ENCODE measurements at places on chromosomes 6 and 20. TPM values are rescaled to one million over a fixed set of nuclear protein-coding genes. Genes with fewer than 3 reads are reported as not detected.
A peak's percentile ranks its signal among the peaks of the same experiment; 100 is the strongest.

MAN1A1 gene
- 19.5 TPM for total RNA-seq

KCNK5 gene
- 7.8 TPM for total RNA-seq

LINC00237 gene
- total RNA-seq = not detected

SLC22A16 gene
- not detected for total RNA-seq

OLIG3 gene
- total RNA-seq = not detected

CLVS2 gene
- total RNA-seq = not detected

FNDC11 gene
- 0.48 TPM for total RNA-seq

LYRM2 gene
- total RNA-seq = 32.0 TPM

CCM2L gene
- total RNA-seq = not detected

STMN3 gene
- 42.1 TPM for total RNA-seq

GRCh38 chr6:43992783-43993644 is 134.2 kb downstream of the MRPL14 start:
- H3K27me3 ChIP-seq = peaks cover 3% of the 10 kb centered on the region
- H3K4me1 ChIP-seq = no peaks in the 10 kb centered on the region
- DNase-seq = peak; percentile 14
- no peak overlapping the region for H3K4me3 ChIP-seq

- peaks cover 50% of the 10 kb centered on the region for H3K36me3 ChIP-seq
- H3K27me3 ChIP-seq = no peaks in the 10 kb centered on the region
- H3K4me3 ChIP-seq = no peak overlapping the region
- no peak overlapping the region for H3K27ac ChIP-seq
- peaks cover 13% of the 10 kb centered on the region for H3K4me1 ChIP-seq
- DNase-seq = no peak
Observed at GRCh38 chr6:160034036-160034930, 65.4 kb downstream of the IGF2R start.

- no peak for DNase-seq
- no peak overlapping the region for H3K27ac ChIP-seq
- H3K4me3 ChIP-seq = no peak overlapping the region
- peaks cover 92% of the 10 kb centered on the region for H3K27me3 ChIP-seq
- H3K36me3 ChIP-seq = peaks cover 3% of the 10 kb centered on the region
Observed at GRCh38 chr6:137486416-137486815, 7.8 kb downstream of the OLIG3 start.

- no peak overlapping the region for H3K4me3 ChIP-seq
- no peak for DNase-seq
- H3K27ac ChIP-seq = no peak overlapping the region
- H3K4me1 ChIP-seq = peaks cover 17% of the 10 kb centered on the region
- H3K27me3 ChIP-seq = peaks cover 14% of the 10 kb centered on the region
- peaks cover 18% of the 10 kb centered on the region for H3K36me3 ChIP-seq
Observed at GRCh38 chr6:132811276-132811675, 3.1 kb upstream of the RPS12 start.

DNA sequence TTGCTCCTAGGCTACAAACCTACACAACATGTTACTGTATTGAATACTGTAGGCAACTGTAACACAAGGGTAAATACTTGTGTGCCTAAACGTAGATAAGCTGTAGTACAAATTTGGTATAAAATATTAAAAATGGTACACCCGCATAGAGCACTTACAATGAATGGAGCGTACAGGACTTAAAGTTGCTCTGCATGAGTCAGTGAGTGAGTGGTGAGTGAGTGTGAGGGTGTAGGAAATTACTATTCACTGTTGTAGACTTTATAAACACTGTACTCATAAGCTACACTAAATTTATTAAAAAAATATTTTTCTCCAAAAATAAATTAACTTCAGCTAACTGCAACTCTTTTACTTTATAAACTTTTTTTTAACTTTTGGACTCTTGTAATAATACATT is 391.6 kb downstream of the ADGRB3 start:
- no peaks in the 10 kb centered on the region for H3K27me3 ChIP-seq
- H3K36me3 ChIP-seq = no peaks in the 10 kb centered on the region
- no peak overlapping the region for H3K27ac ChIP-seq
- DNase-seq = no peak
- no peaks in the 10 kb centered on the region for H3K4me1 ChIP-seq

GRCh38 chr6:90730151-90730673 is 143.3 kb upstream of the MAP3K7 start:
- H3K27me3 ChIP-seq = no peaks in the 10 kb centered on the region
- no peaks in the 10 kb centered on the region for H3K4me1 ChIP-seq
- no peaks in the 10 kb centered on the region for H3K36me3 ChIP-seq
- no peak for DNase-seq
- no peak overlapping the region for H3K4me3 ChIP-seq
- H3K27ac ChIP-seq = no peak overlapping the region

- no peaks in the 10 kb centered on the region for H3K27me3 ChIP-seq
- peaks cover 24% of the 10 kb centered on the region for H3K4me1 ChIP-seq
- peaks cover 29% of the 10 kb centered on the region for H3K36me3 ChIP-seq
- no peak overlapping the region for H3K4me3 ChIP-seq
- DNase-seq = no peak
Observed at GRCh38 chr6:38686270-38687042, 16.5 kb downstream of the GLO1 start.

DNA sequence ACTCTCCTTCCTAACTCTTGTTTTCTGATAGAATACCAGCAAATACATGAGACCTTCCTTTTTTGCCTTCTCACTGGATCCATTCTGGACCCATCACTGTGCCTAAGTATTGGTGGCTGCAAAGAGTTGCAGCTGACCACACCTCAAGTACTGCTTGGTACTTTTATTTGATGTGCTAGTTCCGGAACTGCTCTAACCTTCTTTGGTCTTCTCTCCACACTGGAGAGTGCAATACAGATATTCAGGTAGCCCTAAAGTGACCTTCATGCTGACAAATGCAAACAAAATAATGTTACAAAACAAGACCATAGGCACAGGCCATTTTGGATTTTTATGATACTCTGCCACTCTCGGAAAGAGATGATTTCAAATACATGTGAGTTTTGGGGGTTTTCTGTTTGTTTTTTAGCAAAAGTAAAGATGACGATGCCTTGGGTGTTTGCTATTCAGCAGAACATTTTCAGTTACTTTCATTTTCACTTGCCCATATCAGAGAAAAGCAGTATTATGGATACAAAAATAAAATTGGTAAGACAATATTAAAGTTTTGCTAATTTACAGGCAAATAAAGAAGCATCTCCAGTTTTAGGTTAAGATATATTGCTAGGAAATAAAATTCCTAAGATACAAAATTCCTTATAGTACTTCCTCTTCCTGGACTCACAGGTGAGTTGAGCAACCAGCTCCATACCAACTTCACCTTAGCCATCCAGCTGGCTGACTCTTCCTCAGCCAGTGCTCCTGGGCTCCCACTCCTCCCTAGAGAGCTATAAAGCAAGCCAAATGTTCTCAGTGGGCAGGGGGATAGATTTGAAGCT is 42.0 kb downstream of the PTPRK start:
- peak overlapping the region; percentile 71 for H3K27ac ChIP-seq
- peak overlapping the region; percentile 71 for H3K4me3 ChIP-seq

DNA sequence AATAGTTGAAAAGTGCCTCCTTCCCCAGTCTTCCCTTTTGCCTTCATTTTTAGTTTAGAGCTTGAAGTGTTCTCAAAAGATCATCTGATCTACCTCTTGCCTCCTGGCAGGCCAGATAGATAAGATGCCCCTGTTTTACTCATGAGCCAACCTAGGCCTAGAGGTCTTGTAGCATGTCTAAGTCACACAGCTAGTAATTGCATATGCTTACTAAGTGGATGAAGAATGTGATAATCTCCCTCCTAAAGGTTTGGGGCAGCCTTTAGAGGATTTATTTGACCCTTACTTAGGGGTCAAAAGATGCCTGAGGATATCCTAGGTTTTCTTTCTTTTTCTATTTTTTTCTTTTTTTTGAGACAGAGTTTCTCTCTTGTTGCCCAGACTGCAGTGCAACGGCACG is 2.1 kb downstream of the C6orf141 start:
- peaks cover 23% of the 10 kb centered on the region for H3K27me3 ChIP-seq
- DNase-seq = no peak
- H3K27ac ChIP-seq = no peak overlapping the region
- H3K4me1 ChIP-seq = peaks cover 18% of the 10 kb centered on the region
- peaks cover 1% of the 10 kb centered on the region for H3K36me3 ChIP-seq

- no peak overlapping the region for H3K4me3 ChIP-seq
- no peak overlapping the region for H3K27ac ChIP-seq
- H3K4me1 ChIP-seq = no peaks in the 10 kb centered on the region
- H3K36me3 ChIP-seq = no peaks in the 10 kb centered on the region
- H3K27me3 ChIP-seq = peaks cover 26% of the 10 kb centered on the region
- DNase-seq = no peak
Observed at GRCh38 chr6:27778625-27779417, 133.4 kb downstream of the OR2B2 start.

DNA sequence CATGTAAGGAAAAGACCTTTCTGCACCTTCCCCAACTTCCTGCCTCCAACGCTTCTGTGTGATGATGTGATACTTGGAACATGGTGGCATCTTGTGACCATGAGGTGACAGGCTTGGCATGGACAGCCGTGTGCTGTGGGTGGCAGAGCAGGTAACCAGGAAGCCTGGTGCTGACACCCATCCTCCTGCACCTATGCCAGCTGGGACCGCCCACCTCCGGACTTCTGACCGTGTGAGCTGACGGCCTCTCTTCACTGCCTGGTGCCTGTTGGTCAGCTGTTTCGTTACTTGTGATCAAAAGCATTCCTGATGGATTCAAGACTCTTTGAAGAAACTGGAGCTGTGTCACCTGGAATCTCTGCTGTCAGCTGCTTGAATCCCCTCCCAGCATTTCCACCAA is 70.3 kb downstream of the TMEM242 start:
- DNase-seq = no peak
- no peaks in the 10 kb centered on the region for H3K36me3 ChIP-seq
- H3K27me3 ChIP-seq = peaks cover 14% of the 10 kb centered on the region
- H3K4me1 ChIP-seq = peaks cover 6% of the 10 kb centered on the region
- no peak overlapping the region for H3K4me3 ChIP-seq
- no peak overlapping the region for H3K27ac ChIP-seq

- H3K4me3 ChIP-seq = no peak overlapping the region
- peaks cover 19% of the 10 kb centered on the region for H3K36me3 ChIP-seq
- H3K4me1 ChIP-seq = peaks cover 3% of the 10 kb centered on the region
- no peak for DNase-seq
- no peaks in the 10 kb centered on the region for H3K27me3 ChIP-seq
Observed at GRCh38 chr20:33561692-33562601, 72.1 kb downstream of the CBFA2T2 start.

DNA sequence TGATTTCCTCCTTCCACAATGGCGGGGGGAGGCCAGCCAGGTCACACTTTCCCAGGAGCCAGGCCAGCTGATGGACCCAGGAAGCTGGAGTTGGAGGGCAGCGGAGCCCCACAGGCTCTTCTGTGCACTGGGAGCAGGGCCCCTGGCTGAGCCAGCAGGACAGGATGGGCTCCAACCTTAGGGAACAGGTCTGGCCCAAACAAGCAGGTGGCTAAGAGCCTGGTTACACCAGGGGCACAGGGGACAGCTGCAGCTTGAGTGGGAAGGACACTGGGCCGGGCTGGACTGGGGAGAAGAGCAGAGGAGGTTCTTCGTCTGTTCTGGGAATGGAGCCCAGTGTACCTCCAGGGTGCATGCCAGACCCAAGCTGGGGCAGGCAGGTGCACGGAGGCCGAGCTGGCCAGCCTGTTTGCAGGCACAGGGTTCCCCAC is 102.3 kb downstream of the DLL1 start:
- no peaks in the 10 kb centered on the region for H3K4me1 ChIP-seq
- H3K36me3 ChIP-seq = peaks cover 1% of the 10 kb centered on the region
- no peak for DNase-seq
- no peak overlapping the region for H3K27ac ChIP-seq
- peaks cover 6% of the 10 kb centered on the region for H3K27me3 ChIP-seq

DNA sequence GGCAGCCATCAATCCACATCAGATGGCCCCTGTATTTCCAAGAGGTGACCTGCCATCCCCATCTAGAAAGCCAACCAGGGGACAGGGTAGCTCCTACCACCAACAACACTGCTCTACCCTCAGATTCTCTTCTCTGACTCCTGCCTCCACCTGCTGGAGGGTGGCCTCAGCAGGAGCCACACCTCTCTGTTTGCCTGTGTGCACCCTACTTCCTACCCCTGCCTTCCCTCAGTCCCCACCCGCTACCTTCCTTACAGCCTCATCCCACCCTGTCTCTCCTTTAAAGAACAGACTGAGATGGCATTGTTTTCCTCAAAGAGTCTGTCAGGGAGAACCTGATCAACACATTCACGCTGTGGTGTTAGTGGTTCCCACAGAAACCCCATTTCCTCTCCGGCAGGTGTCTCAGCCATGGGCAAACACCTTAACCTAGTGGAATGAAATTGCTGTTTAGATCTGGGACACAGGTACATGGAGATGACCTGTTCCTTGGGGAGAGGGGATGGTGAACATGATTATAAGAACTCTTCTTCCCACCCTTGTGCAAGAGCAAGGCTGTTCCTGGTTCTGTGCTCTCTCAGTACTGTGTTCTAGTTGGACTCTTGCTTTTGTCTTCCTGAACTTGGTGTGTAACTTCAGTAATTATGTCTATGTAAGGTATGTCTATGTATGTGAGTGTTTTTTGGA is 1.8 kb downstream of the ENTPD6 start:
- H3K4me1 ChIP-seq = peaks cover 26% of the 10 kb centered on the region
- peak overlapping the region; percentile 93 for H3K4me3 ChIP-seq
- H3K36me3 ChIP-seq = peaks cover 4% of the 10 kb centered on the region
- no peak for DNase-seq
- H3K27me3 ChIP-seq = no peaks in the 10 kb centered on the region

- H3K27me3 ChIP-seq = peaks cover 74% of the 10 kb centered on the region
- H3K4me1 ChIP-seq = peaks cover 2% of the 10 kb centered on the region
- DNase-seq = no peak
- no peak overlapping the region for H3K27ac ChIP-seq
- H3K4me3 ChIP-seq = no peak overlapping the region
Observed at GRCh38 chr6:137017081-137017480, 27.7 kb downstream of the IL20RA start.

DNA sequence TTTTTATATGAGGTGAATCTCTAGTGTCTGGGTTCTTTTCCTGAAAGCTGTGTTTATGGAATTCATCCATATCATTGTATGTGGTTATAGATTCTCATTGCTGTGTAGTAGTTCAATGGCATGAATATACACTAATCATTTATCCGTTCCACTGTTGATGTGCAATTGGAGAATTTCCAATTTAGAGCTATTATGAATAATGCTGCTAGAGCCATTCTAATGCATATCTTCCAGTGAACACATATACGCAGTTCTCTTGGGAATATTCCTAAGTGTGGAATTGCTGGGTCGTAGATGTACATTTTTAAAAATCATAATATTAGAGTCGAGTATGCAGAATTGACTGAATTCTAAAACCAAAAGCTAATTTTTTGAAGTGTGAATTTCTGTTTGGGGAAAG is 327.5 kb upstream of the JAG1 start:
- H3K27me3 ChIP-seq = no peaks in the 10 kb centered on the region
- H3K4me1 ChIP-seq = no peaks in the 10 kb centered on the region
- no peaks in the 10 kb centered on the region for H3K36me3 ChIP-seq

- H3K4me1 ChIP-seq = no peaks in the 10 kb centered on the region
- peaks cover 2% of the 10 kb centered on the region for H3K27me3 ChIP-seq
- no peaks in the 10 kb centered on the region for H3K36me3 ChIP-seq
- DNase-seq = no peak
- H3K27ac ChIP-seq = no peak overlapping the region
- H3K4me3 ChIP-seq = no peak overlapping the region
Observed at GRCh38 chr6:133512410-133513016, 271.4 kb downstream of the EYA4 start.

- no peak for DNase-seq
- H3K27me3 ChIP-seq = no peaks in the 10 kb centered on the region
- H3K36me3 ChIP-seq = peaks cover 25% of the 10 kb centered on the region
- peaks cover 36% of the 10 kb centered on the region for H3K4me1 ChIP-seq
- peak overlapping the region; percentile 87 for H3K4me3 ChIP-seq
- H3K27ac ChIP-seq = peak overlapping the region; percentile 90
Observed at GRCh38 chr6:149319422-149319821, 1.9 kb downstream of the TAB2 start.

All from activated naive CD8-positive, alpha-beta T cell treated with anti-CD3 and anti-CD28 coated beads, Interleukin-2, amount 10 ng/mL, durations not matched to agents 7 days and 5 days (primary cell).